Activated CD4-positive, alpha-beta T cell treated with anti-CD3 and anti-CD28 coated beads for 48 hours (primary cell): ENCODE measurements at places on chromosomes 6 and 20.

GRCh38 chr20:22920898-22921297 lies 114.2 kb upstream of the SSTR4 start:
- DNase-seq = no peak

- no peak for DNase-seq
These were observed 144.7 kb upstream of the HDAC2 start for GRCh38 chr6:114115652-114116051.

GRCh38 chr20:35091816-35092523 lies 637 bp downstream of the TRPC4AP start:
- no peak for DNase-seq

DNA sequence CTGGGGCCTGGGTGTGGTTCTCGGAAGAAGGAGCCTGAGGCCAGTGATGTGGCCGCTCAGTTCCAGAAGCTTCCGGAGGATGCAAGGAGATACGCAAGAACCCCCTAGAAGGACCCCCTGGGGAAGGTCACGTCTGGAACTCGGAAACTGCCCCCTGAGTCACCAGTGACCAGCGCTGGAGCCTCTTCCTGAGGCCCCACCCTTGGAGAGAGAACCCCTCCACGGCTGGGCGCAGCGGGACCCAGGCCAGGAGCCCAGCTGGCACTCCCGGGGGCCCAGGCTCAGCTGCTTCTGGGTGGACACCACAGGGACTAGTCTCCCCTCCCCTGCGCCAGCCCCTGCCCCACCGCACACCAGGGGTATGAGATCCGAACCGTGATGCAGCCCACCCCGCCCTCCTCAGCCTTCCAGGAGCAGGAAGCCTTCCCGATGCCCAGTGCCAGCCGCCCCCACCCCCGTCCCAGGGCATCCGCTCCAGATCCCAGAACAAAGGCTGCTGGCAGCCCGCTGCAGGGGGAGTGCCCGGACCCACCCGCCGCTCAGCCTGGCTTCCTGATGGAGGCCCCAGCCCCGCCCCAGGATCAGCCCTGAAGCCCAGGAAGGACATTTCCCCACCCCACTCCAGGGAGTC lies 7.5 kb downstream of the LAMA5 start:
- no peak for DNase-seq

DNA sequence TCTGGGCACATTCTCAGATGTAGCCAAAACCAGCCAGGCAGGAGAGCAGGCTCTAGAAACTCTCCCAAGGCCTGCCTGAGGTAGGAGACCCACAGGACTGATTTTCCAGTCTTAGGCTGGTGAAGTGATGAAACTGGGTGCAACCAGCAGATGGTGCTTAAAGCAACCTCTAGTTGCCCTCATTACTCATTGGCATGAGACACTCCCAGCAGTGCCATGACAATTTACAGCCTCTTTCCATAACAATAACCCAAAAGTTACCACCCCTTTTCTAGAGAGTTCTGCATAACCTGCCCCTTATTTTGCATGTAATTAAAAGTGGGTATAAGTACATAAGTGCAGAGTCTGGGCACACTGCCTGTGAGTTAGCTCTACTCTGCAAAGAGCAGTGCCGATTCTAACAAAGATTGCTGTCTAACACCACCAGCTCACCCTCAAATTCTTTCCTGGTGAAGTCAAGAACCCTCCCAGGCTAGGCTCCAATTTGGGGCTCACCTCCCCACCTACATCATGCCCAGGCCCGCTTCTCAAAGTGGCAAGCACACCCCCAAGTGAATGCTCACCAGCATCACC lies 14.4 kb upstream of the GPR6 start:
- no peak for DNase-seq

DNA sequence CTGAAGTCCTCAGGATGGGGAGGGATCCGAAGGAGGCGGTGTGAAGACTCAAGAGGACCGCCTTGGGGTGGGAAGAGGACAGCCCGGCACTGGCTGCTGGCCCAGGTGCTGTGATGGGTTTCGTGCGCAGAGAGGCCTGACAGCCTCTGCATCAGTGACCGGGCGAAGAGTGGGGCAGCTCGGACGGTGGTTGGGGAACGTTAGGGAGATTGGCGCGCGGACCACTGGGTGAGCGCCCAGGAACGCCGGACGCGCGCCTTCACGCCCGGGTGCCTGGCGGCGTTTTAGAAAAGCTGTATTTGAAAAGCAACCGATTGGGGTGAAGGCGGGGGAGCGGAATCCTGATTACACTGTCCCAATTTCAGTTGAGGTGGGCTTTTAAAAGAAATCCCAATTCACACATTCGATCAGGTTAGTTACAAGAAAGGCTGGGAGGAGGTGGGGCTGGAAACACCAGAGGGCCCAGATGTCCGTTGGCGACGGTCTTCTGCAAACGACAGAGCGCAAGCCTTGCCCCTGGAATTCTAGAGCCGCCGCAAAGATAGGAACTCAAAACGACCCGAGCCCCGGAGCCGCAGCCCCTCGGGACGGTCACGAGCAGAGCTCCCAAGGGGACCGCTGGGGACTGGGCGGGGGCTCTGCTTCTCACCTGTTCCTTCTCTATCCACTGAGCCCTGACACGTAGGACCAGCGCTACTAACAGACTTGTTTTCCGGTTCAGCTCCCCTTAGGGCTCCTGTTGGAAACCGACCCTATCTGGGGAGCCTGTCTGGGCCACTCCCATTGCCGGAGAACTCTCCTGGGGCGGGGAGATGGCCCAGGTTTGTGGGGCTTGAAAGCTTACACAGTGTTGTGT lies 8.5 kb upstream of the TRIM40 start:
- DNase-seq = no peak

GRCh38 chr20:48999890-49000870 lies 45.9 kb upstream of the CSE1L start:
- DNase-seq = no peak

DNA sequence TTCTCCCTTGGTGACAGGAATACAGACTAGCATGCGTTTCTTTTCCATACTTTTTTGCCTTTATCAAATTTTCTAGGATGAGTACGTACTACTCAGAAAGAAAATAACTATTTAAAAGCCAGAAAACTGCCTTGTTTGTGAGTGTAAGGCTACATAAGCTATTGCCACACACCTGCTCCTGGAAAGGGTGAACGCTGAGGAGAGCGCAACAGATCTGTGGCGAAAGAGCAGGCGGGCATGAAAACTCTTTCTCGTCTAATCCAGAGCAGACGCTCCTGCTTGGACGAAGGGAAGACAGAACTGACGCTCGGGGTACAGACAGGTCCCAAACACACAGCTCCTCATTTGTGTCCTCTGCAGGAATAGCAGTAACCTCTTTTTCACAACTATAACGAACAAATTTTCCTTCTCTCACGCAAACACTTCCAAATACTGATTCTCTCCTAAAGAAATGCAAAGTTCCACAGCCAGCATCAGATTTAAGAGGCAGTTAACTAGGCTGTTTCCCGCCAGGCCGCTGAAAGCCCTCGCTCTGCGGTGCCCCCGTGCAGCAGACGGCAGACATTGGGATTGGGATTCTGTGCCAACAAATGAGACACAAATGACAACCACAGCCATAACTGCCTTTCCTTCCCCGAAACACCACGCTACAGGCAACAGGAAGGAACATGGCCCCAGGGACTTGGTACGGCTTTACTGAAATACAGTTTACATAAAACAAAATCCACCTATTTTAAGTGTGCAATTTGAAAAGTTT lies 20.0 kb downstream of the TAF4 start:
- no peak for DNase-seq

- no peak for DNase-seq
These were observed 38.9 kb downstream of the JARID2 start for GRCh38 chr6:15284743-15285142.

DNA sequence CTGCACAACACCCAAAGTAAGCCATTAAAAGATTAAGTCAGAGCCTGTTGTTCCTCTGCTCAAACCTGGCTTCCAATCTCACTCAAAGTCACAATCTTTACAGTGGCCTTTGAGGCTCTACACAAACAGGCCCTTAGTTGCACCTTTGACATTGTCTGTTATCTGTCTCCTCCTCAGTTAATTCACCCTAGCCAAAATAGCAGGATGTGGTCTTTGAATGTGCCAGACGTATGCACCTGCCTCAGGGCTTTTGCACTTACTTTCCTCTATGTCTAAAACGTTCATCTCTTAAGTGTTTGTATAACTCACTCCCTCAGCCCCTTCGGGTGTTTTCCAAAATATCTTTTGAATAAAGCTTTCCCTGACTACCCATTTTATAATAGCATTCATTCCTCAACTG lies 107.7 kb downstream of the EYA4 start:
- DNase-seq = no peak

GRCh38 chr20:36917943-36918342 lies 33.6 kb downstream of the SAMHD1 start:
- DNase-seq = peak; percentile 25

GRCh38 chr20:34085544-34086040 lies 26.5 kb downstream of the EIF2S2 start:
- DNase-seq = no peak

DNA sequence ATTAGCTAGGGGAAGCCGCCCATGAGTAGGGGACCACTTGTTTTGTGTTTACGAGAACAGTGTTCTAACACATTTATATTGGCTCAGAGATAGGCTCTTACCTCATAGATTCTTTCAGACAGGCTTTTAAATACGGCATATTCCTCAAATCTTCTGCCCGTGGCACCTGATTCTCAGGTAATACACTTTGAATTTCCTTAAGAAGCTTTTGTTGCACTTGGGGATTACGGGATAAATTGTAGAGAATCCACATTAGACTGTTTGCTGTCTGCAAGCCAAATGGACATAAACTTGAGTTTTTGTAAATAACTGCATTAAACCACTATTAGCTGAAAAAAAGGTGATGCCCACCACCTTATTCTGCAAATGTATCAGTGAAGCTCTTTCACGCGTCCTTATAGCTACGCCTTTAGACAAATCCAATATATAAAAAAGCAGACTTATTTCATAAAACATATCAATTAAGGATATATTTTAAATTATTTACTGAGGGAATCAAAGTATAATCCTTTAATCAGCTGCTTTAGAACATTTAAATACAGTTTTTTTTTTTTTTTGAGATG lies 14.8 kb downstream of the CYP24A1 start:
- DNase-seq = no peak

- no peak for DNase-seq
These were observed 39.6 kb downstream of the JAG1 start for GRCh38 chr20:10634211-10634610.

DNA sequence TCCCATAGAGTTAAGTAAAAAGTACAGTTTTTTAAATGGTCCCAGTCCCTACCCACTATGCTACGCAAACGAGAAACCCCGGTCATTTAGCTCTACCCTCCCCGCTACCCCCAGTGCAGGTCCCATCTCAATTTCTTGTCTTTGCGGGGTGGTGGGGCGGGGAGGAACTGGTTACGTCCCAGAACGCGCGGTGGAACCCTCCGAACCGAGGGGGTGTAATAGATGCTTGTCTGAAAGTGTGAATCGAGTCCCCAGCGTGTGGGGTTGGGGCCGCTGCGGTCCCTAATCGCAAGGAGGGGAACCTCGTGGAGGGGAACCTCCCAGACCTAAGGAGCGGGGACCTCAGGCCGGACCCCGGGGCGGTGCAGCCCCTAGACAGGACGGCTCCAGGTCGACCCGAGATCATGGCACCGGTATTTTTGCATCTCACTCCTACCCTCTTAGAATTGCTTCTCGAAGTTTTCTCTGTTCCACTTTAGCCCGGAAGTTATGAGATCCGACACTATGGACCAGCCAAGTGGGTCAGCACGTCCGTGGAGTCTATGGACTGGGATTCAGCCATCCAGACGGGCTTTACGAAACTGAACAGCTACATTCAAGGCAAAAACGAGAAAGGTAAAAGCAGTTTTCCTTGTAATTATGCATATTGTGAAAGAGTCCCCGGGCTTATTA lies 779 bp downstream of the HEBP2 start:
- DNase-seq = peak; percentile 49
